ENCODE measurements at places on chromosomes 6 and 20.

GRCh38 chr20:37426106-37426505, 80.2 kb downstream of the SRC start:
- DNase-seq = no peak

GRCh38 chr20:60913298-60913697, 338.8 kb upstream of the CDH4 start:
- no peak for DNase-seq

DNA sequence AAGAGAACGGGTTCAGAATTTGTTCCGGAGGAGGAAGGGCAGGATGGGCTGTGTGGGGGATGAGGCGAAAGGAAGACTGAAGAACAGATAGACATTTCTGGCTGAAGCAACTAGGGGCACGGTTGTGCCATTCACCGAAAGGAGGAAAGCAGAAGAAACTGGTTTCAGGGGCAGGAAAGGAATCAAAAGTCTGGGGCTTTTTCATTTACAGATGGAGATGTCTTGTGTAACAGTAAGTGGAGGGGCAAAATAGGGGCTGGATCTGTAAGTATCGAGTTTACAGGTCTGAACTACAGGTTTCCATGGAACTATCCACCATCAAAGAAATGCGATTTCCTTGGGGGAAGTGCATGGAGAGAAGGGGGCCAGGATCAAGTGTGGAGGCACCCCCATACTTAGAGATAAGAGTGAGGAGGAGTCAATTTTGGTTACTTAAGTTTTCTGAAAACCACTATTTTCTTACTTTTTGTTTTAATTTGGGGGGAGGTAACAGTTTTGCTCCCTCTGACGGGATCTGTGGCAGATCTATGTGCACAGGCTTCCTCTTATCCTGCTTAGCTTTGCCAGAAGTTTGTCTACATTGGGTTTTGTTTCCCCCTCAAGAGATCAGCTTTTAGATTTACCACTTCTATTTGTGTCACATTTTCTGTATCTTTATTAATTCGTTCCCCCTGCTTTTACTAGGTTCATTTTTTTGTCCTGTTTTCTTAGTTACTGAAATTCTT, 120.1 kb downstream of the SLC23A2 start:
- DNase-seq = no peak

GRCh38 chr6:41970436-41970846, 28.8 kb upstream of the CCND3 start:
- no peak for DNase-seq

- DNase-seq = no peak
These were observed 20.5 kb downstream of the NPEPL1 start for GRCh38 chr20:58712806-58713731.

- DNase-seq = no peak
These were observed 622.8 kb downstream of the QKI start for GRCh38 chr6:164037171-164037870.

DNA sequence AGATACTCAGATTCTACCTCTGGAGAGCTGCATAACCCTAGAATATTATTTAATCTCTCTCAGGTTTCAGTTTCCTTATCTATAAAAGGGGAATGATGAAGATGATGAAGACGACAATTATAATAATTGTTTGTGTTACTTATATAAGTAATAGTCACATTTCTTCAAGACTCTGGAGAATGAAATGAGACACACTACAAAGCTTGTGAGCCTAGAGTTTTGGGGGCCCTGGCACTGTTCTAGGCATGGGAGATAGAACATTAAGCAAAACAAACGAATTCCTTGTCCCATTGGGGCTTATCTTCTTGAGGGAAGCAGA, 5.4 kb upstream of the ZNF217 start:
- DNase-seq = no peak

- DNase-seq = no peak
These were observed 6.2 kb downstream of the LINC00237 start for GRCh38 chr20:21099751-21100577.

- DNase-seq = no peak
These were observed 2.3 kb downstream of the RNF114 start for GRCh38 chr20:49938173-49939163.

DNA sequence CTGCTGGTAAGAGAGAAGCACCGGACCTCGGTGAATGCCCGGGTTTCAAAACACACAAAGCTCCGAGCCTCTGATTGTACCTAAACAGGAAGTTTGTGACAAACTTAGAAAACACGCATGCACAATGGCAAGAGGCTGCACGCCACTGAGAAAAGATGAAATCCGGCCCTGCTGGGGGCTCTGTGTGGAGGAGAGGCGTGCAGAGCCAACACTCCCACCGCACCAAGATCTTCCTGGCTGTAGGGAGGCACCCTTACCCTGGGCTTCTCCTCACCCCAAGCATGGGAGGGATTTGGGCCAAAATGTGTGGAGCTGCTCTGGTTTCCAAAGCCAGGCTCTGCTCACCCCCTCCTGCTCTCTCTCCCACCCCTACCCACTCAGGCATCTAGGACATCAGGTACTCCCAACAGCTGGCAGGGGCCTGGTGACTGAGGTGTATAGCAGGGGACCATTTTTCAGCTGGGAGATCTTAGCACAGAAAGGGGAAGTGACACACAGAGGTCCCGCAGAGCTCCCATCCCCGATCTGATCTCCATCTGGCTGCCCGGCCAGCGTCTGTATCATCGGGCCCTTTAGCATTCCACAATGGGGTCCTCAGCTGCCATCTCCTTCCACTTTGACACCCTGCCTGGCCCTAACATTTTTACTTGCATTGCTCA, 84.2 kb downstream of the TRERF1 start:
- DNase-seq = no peak

GRCh38 chr20:18527836-18528235, 20.1 kb downstream of the SEC23B start:
- DNase-seq = no peak

DNA sequence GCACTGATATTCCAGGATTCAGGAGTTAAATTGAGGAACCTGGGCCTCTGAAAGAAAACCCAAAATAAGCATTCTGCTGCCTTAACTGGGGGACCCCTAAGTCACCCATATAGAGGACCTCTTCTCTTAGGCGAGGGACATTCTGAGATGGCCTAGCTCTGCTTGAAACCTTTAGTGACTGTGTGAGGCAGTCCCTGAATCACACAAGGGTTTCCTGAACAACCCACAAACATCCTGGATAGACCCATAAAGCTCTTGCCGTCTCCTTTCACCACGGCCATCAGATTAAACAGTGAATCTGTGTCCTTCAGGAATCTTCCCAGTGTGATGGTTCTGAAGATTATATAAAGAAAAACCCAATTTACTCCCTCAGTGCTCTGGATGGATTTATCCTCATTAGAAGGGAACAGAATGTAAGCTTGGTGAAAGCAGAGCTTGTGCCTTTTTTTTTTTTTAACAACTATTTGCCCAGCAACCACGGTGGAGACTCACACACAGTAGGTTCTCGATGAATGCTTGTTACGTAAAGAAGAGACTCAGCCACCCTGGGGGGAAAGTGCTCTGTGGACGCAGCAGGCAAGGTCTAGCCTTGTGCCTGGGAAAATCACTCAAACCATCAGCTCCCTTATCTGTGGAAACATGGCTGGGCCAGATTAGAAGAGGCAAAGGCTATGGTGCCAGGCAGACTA, 39.1 kb upstream of the SIRPG start:
- DNase-seq = no peak

- DNase-seq = no peak
These were observed 154.5 kb downstream of the QRSL1 start for GRCh38 chr6:106783640-106784566.

DNA sequence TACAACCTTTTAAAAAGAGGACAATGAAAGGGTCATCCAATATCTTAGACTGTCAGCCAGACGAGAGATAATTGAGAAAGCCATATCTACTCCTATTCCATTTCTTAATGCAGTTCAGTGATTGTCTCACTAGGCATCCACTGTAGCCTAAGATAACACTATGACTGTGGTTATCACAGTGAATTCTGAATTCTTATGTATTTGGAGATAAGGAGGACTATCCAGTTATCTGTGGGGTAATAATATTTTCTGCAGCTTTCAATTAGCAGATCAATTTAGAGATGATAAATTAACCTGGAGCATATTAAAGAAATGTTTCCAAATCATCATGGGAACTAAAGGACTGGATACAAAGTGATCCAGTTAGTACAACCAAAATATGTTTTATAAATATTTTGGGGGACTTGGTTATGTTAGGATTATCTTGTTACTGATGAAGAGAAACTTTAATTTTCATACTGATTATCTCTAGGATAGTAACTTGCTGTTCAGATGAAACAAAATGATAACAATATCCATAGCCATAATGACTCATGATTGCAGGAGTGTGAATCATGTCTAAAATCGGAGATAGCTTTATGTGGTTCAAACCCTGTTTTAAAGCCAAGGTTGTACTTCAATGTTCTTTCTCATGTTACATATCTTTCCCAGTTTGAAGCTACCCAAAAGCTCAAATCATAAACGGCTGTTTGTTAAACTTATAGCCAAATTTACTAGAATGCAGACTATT, 1152.0 kb downstream of the HACE1 start:
- no peak for DNase-seq

- no peak for DNase-seq
These were observed 81.2 kb downstream of the THBS2 start for GRCh38 chr6:169172456-169172855.

DNA sequence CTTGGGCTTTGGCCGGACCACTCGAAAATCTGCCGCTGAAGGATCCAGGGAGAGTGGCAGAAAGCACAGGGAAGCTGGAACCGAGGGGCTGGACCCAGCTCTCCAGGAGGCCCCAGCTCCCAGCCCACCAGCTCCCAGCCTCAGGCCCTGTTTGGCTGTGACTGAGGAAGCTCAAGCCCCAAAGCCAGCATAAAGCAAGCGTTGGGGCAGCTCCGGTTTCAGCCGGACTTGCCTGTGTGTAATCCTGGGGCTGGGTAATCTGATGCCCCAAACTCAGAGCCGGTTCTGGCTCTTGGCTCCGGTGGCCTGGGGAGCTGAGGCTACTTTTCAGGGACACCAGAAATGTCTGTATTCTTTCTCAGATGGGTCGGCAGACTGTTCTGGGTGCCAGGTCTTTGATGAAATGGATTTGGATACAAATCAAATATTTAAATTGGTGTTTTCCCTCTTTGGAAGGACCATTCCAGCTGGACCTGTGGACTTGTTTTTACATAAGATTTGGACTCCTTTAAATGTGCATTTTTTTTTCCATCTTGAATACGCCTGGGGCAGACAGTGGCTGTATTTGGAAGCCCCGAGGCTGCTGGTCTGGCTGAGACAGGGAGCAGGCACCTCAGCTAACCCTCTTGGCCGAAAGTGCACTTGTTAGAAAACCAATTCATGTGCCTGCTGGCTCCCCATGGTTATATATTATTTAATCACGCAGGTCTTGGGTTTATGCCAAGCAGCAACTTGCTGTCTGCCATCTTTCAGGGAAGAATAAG, 29.7 kb downstream of the RPP40 start:
- peak; percentile 49 for DNase-seq

- no peak for DNase-seq
These were observed 383.7 kb upstream of the IRAK1BP1 start for GRCh38 chr6:78483553-78484197.

- DNase-seq = no peak
These were observed 23.6 kb upstream of the LMBRD1 start for GRCh38 chr6:69820438-69820837.

DNA sequence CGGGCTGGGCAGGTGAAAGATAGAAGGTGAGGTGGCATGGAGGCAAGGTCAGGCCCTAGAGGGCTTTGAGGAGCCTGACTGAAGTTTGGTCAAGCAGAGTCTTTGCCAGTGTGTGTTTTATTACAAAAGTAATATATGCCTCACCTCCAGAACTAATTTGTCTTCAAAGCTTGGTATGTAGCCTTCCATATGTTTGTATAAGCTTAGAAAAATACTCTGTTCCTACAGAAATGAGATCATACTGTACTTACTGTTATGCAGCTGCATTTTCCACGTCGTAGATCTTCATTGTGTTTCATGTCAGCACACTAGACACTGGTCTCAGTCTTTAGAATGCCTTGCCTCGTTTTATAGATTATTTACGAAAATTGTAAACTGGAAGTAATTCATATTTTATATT, 61.8 kb downstream of the ANKS1A start:
- no peak for DNase-seq

DNA sequence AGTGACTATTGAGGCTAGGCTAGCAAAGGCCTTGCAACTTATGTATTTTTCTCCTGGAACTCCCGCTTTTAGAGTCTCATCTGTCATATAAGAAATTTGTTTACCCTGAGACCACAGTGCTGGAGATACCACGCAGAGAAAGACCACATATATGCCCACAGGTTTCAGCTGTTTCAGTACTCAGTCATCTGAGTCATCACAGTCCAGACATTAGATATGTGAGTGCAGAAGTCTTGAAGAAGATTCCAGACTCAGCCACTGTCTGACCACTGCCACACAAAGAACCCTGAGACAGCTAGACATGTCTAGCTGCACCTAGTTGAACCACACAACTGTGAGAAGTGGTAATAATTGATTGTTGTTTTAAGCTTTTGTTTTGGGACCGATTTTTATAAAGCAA, 648.3 kb downstream of the EPM2A start:
- no peak for DNase-seq

- no peak for DNase-seq
These were observed 54.1 kb downstream of the FAM83B start for GRCh38 chr6:54900666-54901065.

DNA sequence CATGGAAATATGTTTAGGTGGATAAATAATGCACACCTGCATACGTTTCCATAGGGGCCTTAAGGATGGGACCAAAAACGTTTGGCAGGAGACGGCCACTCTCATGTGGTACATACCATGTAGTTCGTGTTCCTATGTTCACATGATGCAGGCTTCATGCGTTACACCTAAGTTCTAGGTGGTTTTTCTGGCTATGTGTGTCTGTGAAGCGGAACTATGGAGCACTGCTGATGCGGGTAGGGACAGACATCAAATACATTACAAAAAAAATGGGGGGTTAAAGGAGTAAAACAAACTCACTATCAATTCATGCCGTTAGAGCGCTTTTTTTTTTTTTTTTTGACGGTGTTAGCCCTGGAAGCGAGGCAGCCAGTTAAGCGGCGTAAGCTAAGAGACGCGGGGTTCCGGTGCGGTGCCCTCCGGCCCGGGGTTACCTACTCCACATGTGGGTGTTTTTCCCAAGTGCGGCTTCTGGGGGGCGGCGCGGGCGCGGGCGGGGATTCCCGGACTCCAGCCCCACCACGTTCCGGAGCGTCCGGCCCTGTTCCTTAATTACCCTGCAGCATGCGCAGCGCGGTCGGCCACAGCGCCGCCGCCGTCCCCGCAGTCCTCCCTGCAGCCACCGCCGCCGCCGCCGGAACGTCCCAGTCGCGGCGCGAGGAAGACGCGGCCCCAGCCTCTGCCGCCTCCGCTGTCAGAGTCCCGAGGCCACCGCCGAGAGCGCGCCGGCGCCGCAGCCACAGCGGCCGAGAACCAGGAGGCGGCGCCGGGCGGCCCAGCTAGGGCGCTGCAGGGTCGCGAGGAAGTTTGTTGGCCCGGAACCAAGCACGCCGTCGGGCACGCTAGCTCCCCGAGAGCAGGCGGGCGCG, 648 bp downstream of the COL19A1 start:
- peak; percentile 38 for DNase-seq

Data from DMS79 treated with DMSO at 0.1 percent for 48 hours (cell line).